ENCODE measurements at places on chromosomes 12 and 14.
A peak's percentile ranks its signal among the peaks of the same experiment; 100 is the strongest.

- no peak for DNase-seq
Observed at GRCh38 chr14:24941719-24942118, 108.2 kb downstream of the STXBP6 start.

GRCh38 chr12:116135209-116135930 lies 142.1 kb downstream of the MED13L start:
- DNase-seq: no peak

DNA sequence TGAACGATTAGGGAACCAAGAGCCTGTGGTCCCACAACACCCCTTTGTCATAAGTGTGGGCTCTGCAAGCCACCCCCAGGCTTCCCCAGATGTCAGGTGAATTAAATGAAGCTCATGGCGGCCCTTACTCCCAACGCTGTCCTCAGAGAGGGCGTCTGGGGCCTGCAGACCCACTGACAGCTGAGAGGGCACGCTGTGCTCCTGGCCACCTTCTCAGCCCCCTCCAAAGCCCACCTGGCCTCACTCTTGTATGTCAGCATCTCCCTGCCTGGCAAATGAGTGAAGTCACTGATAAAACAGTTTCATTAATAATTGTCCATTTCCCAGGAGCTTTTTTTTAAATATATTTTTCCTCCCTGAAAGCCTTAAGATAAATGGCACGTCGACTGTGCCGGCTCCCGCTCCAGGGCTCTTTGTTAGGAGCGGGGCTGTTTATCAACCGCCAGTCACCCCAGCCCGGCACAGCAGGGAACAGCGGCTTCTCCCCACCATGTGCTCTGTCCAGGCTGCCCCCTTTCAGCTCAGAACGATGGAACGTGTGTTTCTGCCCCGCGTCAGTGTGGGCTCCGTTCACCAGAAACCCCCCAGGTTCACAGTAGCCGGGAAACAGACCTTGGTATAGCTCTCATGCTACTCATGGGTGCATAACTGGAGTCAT lies 94.7 kb upstream of the SFSWAP start:
- no peak for DNase-seq

DNA sequence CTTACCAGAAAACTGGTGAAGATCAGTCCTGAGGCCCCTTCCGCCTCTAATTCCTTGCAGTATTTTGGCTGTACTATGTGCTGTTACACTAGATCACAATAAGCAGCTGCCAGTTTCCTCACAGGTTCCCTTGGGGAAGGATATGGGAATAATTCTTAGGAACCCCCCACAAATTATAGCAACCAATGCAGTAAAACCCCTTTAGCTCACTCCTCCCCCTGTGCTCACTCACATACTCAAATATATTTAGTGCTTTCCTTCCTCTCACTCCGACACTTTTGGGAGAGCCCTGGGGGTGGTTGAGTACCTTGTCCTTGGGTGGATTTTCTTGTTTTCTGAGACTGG lies 162.7 kb downstream of the ETV6 start:
- peak; percentile 84 for DNase-seq

DNA sequence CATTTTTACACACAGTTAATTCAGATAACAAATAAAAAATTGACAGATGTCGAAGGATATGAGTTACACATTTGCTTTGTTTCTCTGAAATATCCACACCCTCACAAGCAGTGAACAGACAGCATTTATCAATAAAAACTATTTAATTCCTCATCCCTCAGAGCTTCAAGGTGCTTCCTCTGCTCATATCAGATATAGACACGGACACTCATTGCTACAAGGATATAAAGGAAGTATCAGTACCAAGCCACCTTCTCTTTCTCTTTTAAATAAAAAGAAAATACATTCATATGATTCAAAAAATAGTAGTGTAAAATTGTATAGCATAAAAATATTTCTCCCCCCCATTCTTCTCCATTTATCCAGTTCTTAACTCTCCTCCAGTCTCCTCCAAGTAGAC lies 21.9 kb upstream of the MAGOHB start:
- DNase-seq: no peak

- peak; percentile 48 for DNase-seq
Observed at GRCh38 chr12:90945070-90945649, 9.8 kb downstream of the CCER1 start.

DNA sequence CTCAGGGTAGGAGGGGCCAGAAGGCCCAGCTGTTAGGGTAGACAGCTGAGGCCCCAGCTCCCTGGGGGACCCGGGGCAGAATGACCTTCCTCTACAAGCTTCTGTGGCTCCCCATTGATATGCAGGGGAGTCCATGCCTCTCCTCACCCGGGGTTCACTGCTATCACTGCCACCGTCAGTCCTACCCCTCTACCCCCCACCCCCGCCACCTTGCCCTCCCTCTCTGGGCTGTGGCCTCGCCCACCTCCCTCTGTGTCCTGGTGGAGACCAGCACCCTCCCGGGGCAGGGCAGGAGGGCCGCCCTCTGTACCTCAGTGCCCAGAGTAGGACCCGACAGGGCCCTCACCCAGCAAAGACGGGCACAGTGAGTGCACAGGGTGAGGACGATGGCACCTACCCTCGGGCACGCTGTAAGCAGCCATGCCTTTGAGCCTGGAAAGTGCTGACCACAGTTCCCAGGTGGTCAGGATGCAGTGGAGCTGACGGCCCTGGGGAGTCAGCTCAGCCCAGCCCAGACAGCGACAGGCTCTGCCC lies 88.4 kb upstream of the SFSWAP start:
- DNase-seq: no peak

- no peak for DNase-seq
Observed at GRCh38 chr12:50056639-50056976, 788 bp upstream of the ASIC1 start.

- DNase-seq: no peak
Observed at GRCh38 chr12:111340231-111340630, 28.7 kb downstream of the PHETA1 start.

GRCh38 chr12:104012331-104012730 lies 37.7 kb downstream of the GLT8D2 start:
- no peak for DNase-seq

- DNase-seq: no peak
Observed at GRCh38 chr14:61129168-61129745, 148.2 kb downstream of the SLC38A6 start.

GRCh38 chr12:18583655-18584054 lies 154.2 kb downstream of the PLCZ1 start:
- no peak for DNase-seq

All from muscle of leg (tissue), 16 donors.